Vein endothelial cell (primary cell): ENCODE measurements at places on chromosomes 5 and 9. TPM values are rescaled to one million over a fixed set of nuclear protein-coding genes. Genes with fewer than 3 reads are reported as not detected.

The C9 gene
- total RNA-seq: 0.29 TPM in 1 of 2 replicates, not detected in the other

The FOXI1 gene
- total RNA-seq: under 0.01 TPM in 1 of 2 replicates, not detected in the other

The SPINK4 gene
- total RNA-seq: not detected in 2 replicates

The ABO gene
- total RNA-seq: 0.10 TPM in 1 of 2 replicates, not detected in the other

The CDKN2B-AS1 gene
- 4.2 TPM in 2 replicates for total RNA-seq

The C5orf52 gene
- not detected in 2 replicates for total RNA-seq

The ANKRD34B gene
- total RNA-seq: not detected in 2 replicates

The SUSD3 gene
- total RNA-seq: 0.98 TPM in 1 of 2 replicates, not detected in the other

The PCDHA9 gene
- under 0.01 TPM in 2 replicates for total RNA-seq

The SLC46A2 gene
- not detected in 2 replicates for total RNA-seq

The FBXL17 gene
- total RNA-seq: 8.8 and 10.6 TPM in 2 replicates
